ENCODE measurements at places on chromosomes 4 and X.
A peak's percentile ranks its signal among the peaks of the same experiment; 100 is the strongest.

DNA sequence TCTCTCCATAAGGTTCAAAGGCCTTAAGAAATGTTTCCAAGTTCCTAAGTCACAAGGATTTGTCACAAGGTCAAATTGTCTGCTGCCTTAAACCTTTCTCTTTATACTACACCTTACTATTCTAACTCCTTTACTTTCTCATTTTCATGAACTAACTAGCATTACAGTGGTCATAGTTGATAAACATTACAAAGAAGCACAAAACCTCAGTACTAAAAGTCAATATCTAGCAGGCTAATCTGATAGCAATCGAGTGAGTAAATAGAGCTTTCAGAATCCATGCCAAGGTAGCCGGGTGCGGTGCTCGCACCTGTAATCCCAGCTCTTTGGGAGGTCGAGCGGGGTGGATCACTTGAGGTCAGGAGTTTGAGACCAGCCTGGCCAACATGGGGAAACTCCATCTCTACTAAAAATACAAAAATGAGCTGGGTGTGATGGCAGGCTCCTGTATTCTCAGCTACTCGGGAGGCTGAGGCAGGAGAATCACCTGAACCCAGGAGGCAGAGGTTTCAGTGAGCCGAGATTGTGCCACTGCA lies 510.0 kb downstream of the GBA3 start:
- no peak for DNase-seq

DNA sequence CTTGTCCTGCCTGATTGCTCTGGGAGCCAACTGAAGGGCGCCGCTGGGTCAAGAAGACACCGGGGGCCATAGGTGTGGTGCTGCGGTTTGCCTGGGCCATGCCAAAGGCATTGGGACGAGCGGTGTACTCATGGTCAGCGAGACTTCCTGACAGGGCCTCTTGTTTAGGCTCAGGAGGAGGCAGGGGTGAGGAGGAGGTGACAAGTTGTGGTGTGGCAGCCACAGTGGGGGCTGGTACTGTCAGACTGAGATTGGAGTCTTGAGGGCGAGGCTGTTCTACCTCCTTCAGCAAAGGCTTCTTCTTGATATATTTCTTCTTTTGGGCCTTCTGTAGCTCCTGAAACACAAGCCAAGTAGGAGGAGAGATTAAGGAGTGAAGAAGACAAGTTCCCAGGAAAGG lies 104.1 kb downstream of the PHF8 start:
- DNase-seq: no peak

DNA sequence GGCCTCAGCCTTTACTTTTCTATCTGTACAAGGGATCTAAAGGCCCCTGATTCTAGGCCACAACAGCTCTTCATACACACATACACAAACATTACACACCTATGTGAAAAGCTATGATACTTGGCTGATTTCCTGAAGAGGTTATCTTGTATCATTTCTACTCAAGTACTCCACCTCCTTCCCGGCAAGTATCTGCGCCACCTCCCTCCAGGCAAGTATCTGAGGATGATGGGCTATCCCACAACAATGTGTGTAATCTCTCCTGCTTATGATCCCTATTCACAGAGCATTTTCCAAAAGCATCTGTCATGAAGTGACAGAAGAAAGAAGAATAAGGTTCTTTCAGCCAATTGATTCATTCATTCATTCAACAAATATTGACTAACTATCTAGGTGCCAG lies 36.8 kb downstream of the AFAP1 start:
- no peak for DNase-seq

DNA sequence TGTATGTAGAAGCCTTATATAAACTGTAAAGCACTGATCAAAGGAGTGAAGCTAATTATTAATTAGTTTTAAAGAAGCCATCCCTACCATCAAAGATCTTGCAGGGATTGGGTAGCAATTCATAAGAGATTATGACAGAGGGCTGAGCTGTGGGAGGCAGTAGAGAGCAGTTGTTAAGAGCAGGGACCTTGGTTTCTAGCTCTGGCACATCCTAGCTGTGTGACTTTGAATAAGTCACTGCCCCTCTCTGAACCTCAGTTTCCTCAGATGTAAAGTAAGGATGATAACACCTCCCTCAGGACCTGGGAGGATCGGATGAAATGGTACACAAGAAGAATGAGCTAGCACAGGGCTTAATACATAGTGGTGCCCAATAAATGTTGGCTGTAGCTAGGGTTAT lies 45.4 kb downstream of the APLN start:
- no peak for DNase-seq

DNA sequence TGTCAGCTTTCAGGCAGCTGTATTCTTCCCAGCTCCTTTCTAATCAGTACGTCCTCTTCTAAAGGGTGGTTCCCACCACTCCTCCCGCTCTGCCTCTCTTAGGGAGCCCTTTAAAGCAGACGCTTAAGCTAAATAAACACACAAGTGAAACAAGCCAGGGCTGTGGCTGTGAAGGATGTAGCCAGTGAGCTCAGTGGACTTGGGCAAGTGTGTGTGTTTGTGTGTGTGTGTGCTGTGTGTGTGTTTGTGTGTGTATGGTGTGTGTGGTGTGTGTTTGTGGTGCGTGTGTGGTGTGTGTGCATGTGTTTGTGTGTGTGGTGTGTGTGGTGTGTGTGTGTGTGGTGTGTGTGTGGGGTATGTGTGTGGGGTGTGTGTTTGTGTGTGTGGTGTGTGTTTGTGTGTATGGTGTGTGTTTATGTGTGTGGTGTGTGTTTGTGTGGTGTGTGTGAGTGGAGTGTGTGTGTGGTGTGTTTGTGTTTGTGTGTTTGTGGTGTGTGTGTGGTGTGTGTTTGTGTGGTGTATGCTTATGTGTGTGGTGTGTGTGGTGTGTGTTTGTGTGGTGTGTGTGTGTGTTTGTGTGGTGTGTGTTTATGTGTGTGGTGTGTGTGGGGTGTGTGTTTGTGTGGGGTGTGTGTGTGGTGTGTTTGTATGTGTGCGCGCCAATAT lies 283.3 kb downstream of the PTTG2 start:
- DNase-seq: no peak

DNA sequence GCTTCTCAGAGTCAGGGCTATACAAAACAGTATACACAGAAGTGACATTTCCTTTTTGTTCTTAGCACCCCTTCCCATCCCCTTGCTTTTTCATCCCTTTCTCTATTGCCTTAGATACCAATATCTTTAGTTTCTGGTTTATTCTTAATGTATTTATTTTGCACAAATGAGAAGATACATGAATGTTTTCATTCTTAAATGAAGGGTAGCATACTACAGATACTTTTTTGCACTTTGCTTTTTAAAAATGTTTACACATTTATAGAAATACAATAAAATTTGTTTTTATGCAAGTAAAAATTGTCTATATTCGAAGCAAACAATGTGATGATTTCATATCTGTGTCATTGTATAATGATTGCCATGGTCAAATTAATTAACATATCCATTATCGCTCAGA lies 33.1 kb downstream of the TSPAN7 start:
- no peak for DNase-seq

- DNase-seq: no peak
These were observed 514.5 kb upstream of the FAM241A start for GRCh38 chr4:111630705-111631104.

DNA sequence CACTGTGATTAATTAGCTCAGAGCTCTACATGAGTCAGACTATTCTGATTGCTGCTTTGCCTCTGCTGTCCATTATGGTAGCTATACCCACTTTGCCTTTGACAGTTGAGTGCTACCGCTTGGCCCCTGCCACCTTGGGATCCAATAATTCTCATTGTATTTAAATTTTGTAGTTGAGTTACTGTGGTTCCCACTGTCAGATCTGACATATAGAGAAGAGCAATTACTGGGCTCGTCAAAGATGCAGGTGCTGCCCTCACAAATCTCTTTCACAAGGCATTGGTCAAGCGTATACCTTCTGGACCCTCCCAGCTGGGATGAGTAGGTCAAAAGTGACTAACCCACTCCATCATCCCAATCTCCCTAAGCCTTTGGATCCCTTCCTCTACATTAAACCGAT lies 18.3 kb upstream of the PRDM8 start:
- DNase-seq: no peak

DNA sequence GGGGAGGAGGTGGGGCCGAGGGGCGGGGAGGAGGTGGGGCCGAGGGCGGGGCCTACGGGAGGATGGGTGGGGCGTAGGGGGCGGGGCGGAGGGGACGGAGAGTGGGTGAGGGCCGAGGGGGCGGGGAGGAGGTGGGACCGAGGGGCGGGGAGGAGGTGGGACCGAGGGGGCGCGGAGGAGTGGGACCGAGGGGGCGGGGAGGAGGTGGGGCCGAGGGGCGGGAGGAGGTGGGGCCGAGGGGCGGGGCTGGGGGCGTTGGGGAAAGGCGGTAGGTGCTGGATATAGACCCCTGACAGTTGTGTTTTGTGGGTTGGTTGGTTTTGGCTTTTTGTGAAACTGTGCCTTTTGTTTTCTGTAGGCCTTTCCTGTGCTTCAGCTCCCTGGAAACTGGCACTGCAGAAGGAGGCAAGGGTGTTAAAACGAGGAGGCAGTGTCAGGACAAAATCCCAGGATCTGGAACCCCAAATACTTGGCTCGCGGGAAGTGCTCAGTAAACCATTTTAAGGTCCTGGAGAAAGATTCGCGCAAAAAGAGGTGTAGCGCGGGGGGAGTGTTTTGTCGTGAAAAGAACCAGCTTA lies 580 bp upstream of the MMGT1 start:
- peak; percentile 69 for DNase-seq

- no peak for DNase-seq
These were observed 126.4 kb upstream of the GATB start for GRCh38 chr4:151887031-151887815.

DNA sequence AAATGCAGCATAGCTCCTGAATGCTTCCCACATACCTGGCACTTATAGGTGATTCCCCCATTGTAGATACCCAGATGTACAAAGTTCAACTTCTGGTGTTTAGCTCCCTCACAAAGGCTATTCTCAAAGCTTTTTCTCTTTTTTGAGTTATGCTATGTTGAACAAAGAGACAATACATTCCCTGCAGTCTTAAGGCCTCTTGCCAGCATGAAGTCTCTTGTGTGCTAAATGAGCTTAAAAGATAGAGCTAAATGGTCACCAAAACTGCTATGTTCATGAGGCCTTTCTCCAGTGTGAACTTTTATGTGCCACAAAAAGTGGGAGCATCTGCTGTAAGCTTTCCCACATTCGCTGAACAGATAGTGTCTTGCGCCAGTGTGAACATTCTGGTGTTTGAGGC lies 111.2 kb upstream of the TMEM47 start:
- DNase-seq: no peak

- DNase-seq: no peak
These were observed 3.6 kb downstream of the SLC10A6 start for GRCh38 chr4:86845593-86845992.

DNA sequence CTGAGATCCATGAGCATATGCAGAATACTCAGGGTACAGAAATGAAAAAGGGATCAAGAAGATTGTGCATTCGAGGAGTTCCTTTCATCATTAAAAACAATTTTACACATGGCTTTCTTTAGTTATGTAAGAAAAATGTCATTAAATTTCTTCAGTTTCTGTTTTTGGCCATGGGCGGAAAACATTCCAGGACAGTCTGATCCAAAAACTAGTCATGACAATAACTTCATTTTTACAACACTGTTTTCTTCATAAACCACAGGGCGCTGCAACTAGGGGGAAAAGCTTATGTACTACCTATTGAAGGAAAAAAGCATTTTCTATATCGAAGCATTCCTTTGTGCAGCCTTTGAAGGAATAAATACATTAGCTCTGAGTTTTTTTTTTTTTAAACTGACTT lies 28.2 kb downstream of the IL13RA1 start:
- no peak for DNase-seq

DNA sequence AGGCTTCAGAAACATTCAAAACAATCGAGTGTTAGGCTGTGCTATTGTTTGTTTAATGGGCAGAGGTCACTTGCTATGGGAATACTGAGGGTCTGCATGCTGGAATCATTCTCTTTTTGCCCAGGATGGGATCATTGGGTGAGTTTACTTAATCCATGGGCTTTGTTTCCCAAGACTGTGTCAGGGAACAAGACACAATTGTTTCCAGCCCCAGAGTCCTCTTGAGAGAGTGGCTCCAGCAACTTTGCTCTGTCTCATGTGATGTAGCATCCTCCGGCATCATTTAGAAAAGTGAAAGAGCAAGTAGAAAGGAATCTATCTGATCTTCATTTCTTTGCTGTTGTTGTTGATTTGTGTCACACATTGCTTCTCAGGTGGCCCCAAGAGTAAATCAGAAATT lies 1.8 kb downstream of the TENM3 start:
- DNase-seq: no peak

DNA sequence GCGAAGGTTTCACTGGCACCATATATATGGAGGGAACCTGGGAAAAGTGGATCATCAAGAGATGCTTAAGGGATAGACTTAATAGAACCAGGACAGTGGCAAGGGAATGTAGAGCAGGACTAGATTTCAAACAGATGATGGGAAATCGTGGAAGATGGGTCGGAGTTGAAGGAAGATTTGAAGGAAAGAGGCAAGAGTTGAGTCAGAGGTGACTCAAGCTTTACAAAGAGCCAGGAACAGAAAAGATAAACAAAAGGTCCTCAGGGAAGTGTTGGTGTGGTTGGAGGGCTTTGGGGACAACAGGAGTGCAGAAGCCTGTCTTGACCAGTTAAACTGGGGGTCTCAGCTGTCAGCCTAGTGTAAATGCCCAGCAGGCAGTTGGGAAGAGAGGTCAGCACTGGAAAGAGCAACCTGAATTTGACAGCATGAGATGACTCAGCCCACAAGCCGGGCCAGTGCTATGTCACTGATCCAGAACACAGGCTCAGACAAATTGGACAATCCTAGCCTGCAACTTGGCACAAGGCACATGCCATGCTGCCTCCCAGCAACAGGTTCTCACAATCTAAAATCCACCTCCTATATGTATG lies 230.5 kb downstream of the IDS start:
- no peak for DNase-seq

GRCh38 chr4:37675587-37676290 lies 10.4 kb downstream of the RELL1 start:
- no peak for DNase-seq

- DNase-seq: no peak
These were observed 24.9 kb upstream of the HGFAC start for GRCh38 chr4:3416821-3417221.

DNA sequence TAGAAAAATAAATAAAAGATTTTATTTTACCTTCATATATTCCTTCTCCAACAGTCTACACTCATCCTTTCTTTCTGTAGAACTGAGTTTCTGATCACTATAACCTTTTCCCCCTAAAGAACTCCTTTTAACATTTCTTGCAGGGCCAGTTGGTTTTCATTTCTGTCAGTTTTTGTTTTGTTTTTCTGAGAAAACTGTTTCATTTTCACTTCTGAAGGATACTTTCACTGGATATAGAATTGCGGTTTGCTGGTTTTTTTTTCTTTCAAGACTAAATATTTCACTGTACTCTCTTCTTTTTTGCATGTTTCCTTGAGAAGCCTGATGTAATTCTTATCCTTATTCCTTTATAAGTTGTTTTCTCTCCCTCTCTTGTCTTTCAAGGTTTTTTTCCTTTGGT lies 90.4 kb upstream of the EOLA2 start:
- no peak for DNase-seq

Measured in activated CD8-positive, alpha-beta memory T cell treated with anti-CD3 and anti-CD28 coated beads, Interleukin-2, amount 50 U/mL, for 4 hours (primary cell).